GDM1 (cell line): ENCODE measurements at places on chromosomes 4 and X.
A peak's percentile ranks its signal among the peaks of the same experiment; 100 is the strongest.

- DNase-seq, result no peak
These were observed 222.6 kb downstream of the NDST4 start for GRCh38 chr4:114890773-114891172.

DNA sequence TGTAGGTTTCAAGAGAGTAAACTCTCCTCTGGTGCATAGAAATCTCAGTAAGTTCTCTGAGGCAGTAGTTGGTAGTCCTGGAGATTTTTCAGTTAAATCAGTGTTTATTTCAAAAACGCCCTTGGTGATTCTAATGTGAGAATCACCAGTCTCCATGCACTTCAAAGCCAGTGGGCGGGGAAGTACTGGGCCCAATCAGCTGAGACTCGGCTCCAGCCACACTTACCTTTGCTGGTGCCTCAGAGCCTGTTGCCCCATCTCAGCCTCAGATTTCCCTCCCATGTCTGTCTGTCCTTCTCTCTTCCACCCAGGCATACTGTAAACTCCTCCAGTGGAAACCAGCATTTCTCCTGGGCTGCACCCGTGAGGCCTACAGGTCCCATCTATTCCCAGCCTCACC is 7.4 kb upstream of the MGST2 start:
- no peak for DNase-seq

DNA sequence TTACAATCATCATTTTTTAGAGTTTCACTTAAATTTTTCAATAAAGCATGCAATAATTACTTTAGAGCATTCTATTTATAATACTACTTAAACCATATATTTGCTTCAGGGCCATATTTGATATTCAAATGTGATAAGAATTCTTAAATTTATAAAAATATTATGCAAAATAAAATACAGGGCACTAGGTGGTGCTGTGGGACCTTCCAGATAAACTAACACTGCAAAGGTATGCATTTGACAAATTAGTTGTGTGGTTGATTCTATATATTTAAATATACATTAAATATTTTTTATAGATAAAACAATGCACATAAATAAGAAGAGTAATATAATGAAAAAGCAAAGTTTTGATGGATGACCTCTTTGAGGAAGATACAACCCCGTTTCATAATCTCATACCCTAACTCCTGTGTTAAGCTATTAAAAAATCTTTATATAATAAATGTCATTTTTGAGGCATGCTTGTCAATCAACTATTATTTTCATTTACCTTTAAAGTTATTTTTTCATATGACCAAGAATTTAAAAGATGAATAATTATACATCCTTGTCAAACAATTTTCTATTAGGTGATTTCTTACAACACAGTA is 128.4 kb downstream of the REELD1 start:
- no peak for DNase-seq

DNA sequence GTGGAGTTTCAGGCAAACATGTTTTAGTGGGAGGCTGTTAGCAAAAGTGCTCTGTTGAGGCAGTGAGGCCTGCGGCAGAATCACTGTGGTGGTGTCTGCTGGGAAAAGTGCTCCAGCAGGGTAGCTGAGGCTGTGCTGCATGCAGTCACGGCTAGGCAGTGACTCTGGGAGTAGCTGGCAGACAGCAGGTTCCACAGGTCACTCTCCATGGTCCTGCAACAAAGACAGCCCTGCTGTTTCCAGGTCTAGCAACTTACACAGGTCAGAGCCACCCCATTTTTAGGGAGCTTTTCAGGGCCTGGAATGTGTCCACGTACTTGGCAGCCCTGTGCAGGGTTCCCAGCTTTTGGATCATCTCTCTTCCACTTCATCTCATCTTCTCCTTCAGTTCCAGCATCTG is 184.3 kb downstream of the NAA11 start:
- DNase-seq, result no peak

- no peak for DNase-seq
These were observed 11.4 kb upstream of the RELL1 start for GRCh38 chr4:37697566-37697965.

DNA sequence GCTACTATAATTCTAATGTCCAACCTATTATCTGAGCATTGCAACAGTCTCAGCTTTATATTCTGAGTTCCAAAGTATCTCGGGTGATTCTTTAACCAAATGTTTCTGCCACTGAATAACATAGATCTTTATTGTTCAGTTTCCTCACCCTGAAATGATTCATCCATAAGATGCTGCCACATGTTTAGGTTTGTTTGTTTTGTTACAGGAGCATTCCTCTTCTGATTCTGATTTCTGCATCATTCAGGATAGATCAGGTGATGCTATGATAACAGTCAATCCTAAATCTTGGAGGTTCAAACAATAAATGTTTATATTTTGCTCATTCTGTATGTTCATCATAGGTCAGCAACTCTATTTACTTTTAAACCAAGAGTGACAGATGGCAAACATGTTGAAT is 927.6 kb downstream of the PCDH7 start:
- no peak for DNase-seq

GRCh38 chrX:1306909-1307625 is 29.5 kb upstream of the IL3RA start:
- no peak for DNase-seq

DNA sequence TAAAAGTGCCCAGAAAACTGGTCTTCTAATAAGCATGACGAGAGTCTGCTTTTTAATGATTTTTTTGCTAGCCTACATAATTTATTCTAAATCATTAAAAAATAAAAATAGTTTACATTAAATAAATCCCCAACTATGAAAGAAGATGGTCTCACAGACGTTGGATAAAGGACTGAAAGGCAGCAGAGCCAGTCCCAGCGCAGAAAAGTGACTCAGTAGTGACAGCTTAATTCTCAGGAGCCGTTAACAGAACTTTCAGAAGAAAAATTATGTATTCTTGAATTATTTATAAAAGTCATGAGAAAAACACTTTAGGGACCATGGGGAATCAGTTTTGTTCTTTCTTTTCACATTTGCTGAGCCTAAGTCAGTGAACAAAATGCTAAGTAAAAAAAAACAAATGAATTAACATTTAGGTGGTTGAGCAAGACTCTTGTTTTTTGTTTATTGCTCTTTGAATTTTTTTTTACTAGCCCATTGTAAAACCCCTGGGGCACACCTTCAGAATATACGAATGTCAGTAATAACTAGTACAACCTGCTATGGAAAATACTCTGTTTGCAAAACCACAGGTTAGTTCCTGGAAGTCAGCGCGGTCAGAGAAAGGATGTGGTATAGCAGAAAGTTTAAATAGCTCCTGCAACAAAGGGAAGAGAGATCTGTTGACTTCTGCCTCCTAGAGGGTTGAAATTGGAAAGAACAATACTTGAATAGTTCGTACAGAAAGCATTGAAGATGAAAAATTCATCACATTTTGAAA is 50.4 kb upstream of the CCDC160 start:
- DNase-seq, result peak; percentile 61

DNA sequence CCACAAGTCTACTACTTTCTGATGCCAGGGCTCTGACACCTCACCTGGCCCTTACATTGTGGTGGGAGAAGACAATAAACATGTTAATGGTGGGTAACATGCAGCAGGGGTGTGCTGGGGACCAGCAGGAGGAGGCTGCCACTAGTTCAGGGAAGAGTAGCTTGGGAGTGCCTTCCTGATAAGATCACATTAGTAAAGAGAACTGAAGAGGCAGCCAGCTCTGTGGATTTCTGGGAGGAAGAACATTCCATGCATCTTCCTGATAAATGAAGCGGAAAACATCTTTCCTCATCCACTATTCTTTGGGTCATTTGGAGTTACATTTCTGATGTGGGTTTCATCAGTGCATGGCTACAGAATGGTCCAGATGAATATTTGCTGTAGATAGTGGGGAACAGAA is 9.0 kb downstream of the RNF150 start:
- no peak for DNase-seq
